ENCODE measurements at places on chromosomes 6 and 20. TPM values are rescaled to one million over a fixed set of nuclear protein-coding genes. Genes with fewer than 3 reads are reported as not detected.

MOG gene
- polyA plus RNA-seq: not detected

GGTLC1 gene
- polyA plus RNA-seq: not detected

DNA sequence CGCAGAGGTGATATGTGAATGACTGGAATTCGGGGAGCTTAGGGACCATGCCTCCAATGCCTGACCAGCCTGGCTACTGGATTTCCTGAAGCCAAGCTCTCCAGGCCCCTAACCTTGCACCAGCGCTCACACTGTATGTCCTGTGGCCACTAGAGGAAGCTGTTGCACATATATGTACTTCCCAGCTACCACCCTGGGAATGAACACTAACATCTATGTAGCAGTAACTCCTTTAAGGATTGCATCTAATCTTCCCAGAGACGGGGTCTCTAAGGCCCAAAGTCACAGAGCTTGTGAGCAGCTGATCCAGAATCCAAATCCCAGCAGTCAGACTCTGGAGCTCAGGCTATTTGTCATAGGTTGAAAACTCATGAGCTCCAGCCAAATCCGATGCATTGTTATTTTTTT is 20.4 kb upstream of the BPIFB1 start:
- peak; percentile 1 for DNase-seq

HLA-DQB1 gene
- not detected for polyA plus RNA-seq

- no peak for DNase-seq
Measured at GRCh38 chr6:134267917-134268361, 50.0 kb downstream of the SGK1 start.

- no peak for DNase-seq
Measured at GRCh38 chr6:30102414-30102969, 10.4 kb downstream of the TRIM31 start.

NXT1 gene
- polyA plus RNA-seq: 19.2 TPM

- DNase-seq: no peak
Measured at GRCh38 chr6:89675949-89676748, 37.6 kb upstream of the LYRM2 start.

GRCh38 chr6:21666201-21666691 is 72.7 kb downstream of the SOX4 start:
- DNase-seq: no peak

GRCh38 chr6:23454080-23454976 is 671.7 kb upstream of the NRSN1 start:
- no peak for DNase-seq

RRAGD gene
- not detected for polyA plus RNA-seq

PKIB gene
- polyA plus RNA-seq: not detected

ZFP57 gene
- polyA plus RNA-seq: 0.32 TPM

- no peak for DNase-seq
Measured at GRCh38 chr20:20969701-20970280, 136.4 kb downstream of the LINC00237 start.

DNA sequence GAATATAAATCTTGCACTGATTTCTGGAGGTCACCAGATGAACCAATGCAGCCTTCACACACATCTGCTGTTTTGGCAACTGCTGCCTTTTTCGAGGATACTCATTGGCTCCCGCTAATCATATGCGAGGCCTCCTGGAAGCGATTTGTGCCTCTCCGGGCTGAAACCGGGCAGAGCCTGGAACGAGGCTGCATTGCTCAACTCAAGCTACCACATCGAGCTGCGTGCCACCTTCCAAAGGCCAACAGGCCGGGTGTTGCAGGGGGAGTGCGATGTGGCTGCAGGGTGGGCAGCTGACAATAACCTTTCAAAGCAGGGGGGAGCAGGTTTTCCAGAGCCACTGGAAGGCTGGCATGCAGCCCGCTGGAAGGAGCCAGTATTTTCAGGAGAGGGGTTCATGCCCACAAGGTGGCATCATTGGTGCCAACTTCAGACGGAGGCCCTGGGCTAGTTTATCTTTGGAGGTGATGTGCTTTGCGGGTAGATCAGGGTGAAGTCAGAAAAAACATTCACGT is 122.6 kb upstream of the IFNGR1 start:
- DNase-seq: no peak

C6orf132 gene
- polyA plus RNA-seq: 0.51 TPM

PRICKLE4 gene
- not detected for polyA plus RNA-seq

DNA sequence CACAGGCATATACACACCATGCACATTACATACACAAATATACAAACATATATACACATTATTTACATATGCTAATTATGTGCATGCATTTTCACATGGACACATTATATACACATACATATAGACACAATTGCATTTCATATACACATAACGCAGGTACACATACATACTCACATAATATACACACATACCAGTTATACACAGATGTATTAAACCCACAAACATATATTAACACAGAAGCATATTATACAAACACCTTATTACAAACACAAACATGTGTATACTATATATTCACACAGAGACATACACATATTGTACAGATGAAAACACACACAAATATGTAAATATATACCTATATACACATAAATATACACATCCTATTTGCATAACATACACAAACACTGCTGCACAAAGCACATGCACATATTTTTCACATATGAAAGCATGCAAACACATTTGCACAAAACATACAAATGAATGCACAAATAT is 140.2 kb downstream of the VEGFA start:
- no peak for DNase-seq

FAXC gene
- polyA plus RNA-seq: 3.8 TPM
